Brain (organoid and tissue), 16 donors: ENCODE measurements at places on chromosomes 2 and 18.

DNA sequence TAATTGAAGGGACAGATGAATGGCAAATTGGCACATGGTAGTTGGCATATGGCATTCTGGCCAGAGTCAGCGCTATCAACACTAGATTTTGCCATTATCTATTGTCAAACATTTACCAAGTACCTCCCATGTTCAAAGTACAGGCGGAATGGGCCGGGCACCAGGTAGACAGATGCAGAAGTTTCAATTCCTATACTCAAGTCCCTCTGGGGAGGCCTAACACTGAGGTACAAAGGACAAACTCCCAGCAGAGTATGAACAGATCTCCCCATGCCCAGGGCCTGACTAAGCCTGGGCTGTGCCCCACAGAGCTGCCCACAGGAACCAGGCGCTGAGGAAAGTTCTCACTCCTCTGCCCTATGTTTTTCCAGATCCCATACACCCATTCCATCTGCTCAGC lies 257.5 kb upstream of the KLHL29 start:
- no peak for DNase-seq

DNA sequence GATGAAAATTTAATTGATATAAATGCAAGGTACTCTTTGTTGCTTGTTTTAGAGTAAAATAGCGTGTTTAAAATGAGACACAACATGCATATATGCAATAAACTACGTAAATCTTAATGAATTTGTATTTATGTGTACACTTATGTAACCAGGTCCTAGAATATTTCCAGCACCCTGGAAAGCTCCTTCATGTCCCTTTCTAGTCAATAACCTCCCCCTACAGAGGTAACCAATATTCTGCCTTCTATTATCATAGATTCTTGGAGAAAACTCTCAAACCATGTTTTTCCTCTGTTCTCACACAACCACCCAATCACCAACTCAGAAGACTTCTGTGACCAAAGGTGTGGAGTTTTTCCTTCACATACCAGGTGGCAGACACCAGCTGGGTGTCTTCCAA lies 79.6 kb upstream of the THUMPD2 start:
- no peak for DNase-seq

DNA sequence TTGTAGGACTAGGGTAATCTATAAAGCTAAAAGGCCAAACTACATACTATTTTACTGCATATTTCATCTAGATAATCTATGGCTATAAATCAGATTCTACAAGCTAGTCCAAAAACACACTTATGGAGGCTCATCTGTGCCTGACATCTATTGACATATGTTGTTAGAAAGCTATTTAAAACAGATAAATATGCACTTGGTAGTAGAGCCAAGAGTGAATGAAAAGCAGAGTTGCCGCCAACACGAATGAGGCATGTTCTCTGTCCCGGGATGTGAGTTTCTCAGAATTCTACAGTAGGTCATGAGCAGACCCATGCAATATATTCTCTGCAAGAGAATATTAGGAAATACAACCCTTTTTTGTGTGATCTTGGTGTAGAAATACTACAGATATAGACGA lies 66.7 kb upstream of the LPIN2 start:
- peak; percentile 75 for DNase-seq

- no peak for DNase-seq
Observed at GRCh38 chr2:201135386-201135785, 19.4 kb downstream of the CFLAR start.

GRCh38 chr18:75262511-75262910 lies 51.9 kb downstream of the TSHZ1 start:
- DNase-seq = no peak

- no peak for DNase-seq
Observed at GRCh38 chr2:216056739-216057138, 24.9 kb downstream of the PECR start.

DNA sequence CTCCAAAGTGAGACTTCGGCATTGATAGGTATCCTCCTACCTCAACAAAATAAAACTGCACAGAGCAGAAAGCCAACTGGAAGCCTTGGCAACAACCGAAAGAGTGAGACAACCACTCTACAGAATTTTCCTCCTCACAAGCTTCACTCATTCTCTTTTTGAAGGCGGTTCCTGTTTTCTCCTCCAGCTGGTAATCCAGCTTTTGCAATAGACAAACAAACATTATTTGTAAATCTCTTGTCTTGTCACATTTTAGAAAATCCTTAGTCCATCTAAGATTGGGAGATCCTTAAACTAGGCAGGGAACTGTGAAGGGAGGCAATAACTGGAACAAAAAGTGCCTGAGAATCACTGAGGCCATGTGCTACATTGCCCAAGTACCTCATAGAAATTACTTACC lies 332.4 kb downstream of the BCL11A start:
- DNase-seq = no peak

DNA sequence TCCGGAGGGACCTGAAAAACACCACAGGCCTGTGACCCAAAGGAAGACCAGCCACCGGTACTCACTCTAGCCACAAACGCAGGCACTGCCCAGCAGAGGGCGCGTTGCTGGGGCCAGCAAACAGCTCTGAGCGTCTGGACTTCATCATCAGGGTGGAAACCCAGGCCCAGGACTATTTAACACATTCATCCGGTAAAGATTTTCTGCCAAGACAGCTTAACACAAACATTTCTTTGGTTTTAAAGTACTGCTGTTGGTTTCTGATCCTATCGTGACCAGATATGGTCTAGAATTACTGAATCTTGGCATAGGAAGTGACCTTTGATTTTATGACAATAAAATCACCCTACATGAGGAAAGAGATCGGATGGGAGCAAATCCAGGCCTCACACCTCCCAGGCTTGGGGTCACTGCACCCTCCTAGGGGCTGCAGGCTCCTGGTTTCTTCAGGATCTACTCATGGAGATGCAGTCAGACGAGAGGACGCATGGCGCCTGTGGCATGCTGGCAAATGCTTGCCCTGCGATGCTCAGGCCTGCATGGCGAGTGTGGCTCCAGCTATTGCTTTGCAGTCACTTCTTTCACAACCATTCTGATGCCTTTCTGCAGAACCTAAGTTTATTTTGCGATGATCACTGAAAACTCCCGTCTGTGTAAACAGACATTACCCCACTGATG lies 130.4 kb downstream of the COL4A4 start:
- DNase-seq = no peak

DNA sequence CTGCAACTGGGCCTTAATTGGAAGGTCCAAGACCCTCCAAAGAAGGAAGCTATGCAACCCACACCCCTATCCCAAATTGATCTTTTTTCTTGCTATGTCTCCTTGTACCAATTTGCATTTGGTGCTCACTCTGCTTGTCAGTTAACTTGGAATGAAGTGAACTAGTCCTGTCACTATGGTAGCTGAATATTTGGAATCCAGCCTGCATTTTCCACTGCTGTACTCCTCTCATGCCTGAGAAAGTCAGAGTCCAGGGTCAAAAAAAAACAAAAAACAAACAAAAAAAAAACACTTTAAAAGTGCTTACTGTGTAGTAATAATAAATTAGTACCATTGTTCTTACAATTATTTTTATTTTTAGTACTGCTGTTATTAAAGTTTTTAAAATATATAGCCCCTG lies 462.8 kb upstream of the SLC8A1 start:
- peak; percentile 76 for DNase-seq

GRCh38 chr2:82752396-82752795 lies 1706.7 kb downstream of the SUCLG1 start:
- no peak for DNase-seq

GRCh38 chr18:9025091-9025838 lies 77.2 kb upstream of the NDUFV2 start:
- peak; percentile 69 for DNase-seq

GRCh38 chr2:6143812-6144211 lies 451.6 kb downstream of the SOX11 start:
- DNase-seq = no peak

DNA sequence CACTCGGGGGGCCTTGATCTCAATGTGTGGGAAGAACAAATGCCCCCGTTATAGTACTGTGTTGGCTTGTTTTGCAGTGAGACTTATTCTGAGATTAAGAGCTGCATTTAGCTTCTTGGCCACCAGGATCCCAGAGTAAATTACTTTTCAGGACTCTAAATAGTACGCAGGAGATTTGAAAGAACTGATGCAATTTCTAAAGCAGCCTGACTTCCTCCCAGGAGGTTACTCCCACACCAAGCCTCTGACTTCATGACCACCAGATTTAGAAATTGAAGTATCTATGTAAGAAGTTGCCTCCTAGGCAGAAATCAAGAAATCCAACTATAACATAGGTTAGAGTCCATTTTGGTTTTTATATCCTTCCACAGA lies 67.0 kb downstream of the FEZ2 start:
- DNase-seq = no peak

DNA sequence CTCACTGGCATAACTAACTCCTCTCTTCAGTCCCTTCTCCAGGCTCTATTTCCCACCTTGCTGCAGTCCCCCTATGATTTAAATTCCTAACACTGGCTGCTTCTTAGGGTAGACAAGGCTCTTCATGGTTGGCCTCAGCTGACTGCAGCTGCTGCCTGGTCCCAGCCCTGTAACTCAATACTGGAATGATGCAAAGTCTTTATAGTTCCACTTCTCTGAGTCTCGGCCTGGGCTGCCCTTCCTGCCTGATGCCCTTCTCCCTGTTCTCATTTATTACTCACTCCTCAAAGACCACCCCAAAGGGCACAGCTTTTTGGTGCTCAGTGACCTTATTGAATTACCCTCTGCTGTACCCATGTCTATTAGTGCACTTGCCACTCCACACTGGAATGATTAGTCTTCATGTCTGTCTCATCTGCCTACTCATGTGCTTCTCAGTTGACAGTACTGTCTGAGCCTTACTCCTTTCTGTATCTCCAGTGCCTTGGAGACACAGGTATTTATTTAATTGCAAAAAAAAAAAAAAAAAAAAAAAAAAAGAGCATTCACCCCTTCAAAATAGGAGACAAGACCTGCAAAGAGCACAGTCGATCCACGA lies 199.4 kb upstream of the REV1 start:
- DNase-seq = no peak

DNA sequence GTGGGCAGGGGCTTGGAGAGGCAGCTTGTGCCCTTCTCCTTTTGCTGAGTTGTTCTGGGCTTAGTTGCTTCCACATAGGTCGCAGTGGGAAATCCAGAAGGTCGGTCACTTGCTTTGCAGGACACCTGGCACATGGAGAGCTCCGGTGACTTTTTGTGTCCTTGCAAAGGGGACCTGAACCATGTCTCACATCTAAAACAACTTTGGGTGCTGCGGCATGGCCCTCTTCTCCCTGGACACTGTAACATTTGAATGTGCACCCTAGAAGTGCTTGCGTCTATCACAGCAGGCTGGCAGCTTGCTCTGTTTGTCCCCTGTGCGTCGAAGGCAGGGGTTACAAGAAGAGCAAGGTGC lies 189.9 kb upstream of the TWIST2 start:
- no peak for DNase-seq

GRCh38 chr2:151908204-151908882 lies 80.1 kb upstream of the ARL5A start:
- DNase-seq = no peak

- DNase-seq = no peak
Observed at GRCh38 chr2:68475110-68475509, 7.7 kb downstream of the APLF start.

DNA sequence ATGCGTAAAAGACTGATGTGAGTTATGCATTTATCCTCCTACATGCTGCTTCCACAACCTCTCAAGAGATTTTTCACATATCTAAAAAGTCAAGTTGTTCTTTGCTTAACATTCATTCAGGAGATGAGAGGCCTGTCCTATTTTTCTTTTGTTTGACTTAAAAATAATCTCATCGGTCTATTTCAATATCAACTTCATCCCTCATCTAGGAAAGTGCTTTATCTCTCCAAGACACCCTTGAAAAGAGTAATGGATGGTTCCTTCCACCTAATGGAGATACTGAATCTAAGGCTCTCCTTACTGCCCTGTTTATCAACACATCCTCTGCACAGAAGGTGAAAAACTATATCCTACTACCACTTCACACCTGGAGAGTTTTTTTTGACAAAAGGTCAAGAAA lies 2.4 kb downstream of the NFE2L2 start:
- DNase-seq = no peak

DNA sequence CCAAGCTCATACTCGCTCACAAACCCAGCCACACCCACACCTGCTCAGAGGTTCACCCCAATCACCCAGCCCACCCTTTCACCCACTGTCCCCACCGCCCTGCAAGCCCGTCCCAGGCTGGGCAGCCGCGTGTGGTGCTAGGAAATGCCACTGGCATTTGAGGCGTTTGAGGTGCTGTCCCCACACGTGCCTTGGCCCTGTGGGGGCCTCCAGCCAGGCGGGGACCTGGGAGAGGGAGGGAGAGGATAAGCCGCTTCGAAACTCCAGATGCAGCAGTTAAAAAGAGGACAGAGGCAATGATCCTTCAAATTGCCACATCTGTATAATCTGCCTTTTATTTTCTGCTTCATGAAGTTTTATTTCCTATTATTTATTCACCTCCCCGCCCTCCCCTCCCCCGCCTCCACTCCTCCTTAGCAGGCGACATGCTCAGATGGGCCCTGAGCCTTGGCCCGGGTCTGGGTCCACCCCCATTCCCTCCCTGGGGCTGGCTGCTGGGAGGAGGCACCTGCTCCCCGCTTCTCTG lies 35.9 kb downstream of the PSD4 start:
- DNase-seq = no peak

GRCh38 chr2:149492923-149493322 lies 94.7 kb downstream of the MMADHC start:
- DNase-seq = no peak

GRCh38 chr18:9506046-9506792 lies 30.9 kb downstream of the RALBP1 start:
- no peak for DNase-seq

GRCh38 chr2:167582619-167583018 lies 664.8 kb downstream of the STK39 start:
- no peak for DNase-seq

DNA sequence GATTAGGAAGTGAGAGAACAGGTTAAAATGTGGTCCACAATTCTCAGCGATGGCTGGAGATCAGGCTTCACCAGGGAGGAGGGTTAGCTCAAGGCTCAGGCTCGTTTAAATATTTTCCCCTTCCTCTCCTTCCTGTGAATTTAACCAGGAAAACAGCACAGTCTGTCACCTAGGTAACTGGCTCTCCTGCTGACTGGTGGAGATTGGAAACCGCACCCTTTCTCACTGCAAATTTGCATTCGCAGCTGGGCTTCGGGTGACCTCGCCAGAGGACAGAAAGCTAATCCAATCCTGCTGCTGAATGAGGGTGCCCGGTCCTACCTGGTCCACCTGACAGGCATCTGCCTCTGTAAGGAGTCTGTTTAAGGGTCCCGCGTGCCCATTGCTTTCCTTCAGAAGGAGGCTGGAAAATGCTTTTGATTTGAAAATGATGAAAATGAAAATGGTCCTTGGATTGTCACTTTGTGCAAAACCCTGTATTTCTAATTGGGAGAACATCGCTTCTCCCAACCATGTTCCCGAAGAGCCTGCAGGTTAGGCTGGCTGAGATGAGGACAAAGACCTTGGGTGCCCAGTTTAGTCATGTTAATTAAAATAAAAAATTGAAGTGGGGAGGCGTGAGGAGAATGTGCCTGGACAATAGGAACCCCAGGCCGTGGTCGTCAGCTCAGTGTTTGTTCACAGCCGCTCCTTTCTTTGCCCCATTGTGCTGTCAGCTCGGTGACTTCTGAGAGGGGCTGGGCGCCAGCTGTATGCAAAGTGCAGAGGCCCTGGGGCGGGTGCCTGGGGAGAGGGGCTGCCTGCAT lies 43.4 kb upstream of the MTCL1 start:
- peak; percentile 91 for DNase-seq

GRCh38 chr2:29562319-29562718 lies 359.1 kb downstream of the ALK start:
- peak; percentile 45 for DNase-seq
